ENCODE measurements at places on chromosomes 16 and 17. TPM values are rescaled to one million over a fixed set of nuclear protein-coding genes. Genes with fewer than 3 reads are reported as not detected.

MPP3 gene
- not detected for total RNA-seq

GRCh38 chr17:45441526-45442310 is 9.0 kb upstream of the ARHGAP27 start:
- H3K4me3 ChIP-seq, result no peak overlapping the region
- peaks cover 9% of the 10 kb centered on the region for H3K4me1 ChIP-seq
- H3K27me3 ChIP-seq, result no peaks in the 10 kb centered on the region
- peaks cover 5% of the 10 kb centered on the region for H3K36me3 ChIP-seq
- no peak for DNase-seq

KRT17 gene
- total RNA-seq, result not detected

DNA sequence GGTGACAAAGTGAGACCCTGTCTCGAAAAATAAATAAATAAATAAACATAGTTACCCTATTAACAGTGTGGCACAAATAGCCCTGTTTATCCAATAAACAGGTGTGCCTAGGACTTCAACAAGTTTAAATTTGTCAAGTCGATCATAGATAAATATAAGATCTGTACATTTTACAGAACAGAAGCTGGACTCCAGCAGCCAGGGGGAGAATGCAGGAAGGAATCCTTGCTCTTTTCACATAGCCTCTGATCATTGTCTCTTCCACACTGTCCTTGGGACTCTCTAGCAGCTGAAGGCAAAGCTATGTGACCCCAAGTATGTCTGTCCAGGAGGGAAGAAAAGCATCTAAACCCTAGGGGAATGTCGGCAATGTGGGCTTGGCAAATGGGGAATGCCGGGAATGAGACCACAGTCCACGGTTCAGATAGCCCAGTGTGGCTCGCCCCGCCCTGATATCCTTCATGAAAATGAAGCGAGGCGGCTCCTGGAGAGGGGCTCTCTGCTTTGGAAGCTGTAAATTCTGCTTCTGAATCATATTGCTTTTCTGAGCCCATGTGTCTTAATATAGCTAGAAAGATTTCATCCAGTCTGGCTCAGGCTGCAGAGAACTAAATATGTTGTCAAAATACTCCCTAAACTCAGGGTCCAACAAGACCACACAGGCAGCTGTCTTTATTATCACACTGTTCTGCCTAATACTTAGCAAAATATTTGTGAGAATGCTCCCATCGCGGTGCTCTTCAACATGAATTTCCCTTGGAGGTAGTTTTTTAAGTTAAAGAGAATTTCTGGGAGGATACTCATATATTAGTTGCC is 24.9 kb upstream of the GRB2 start:
- DNase-seq, result no peak
- no peak overlapping the region for H3K4me3 ChIP-seq
- no peaks in the 10 kb centered on the region for H3K27me3 ChIP-seq
- H3K36me3 ChIP-seq, result no peaks in the 10 kb centered on the region
- peaks cover 15% of the 10 kb centered on the region for H3K4me1 ChIP-seq

DNA sequence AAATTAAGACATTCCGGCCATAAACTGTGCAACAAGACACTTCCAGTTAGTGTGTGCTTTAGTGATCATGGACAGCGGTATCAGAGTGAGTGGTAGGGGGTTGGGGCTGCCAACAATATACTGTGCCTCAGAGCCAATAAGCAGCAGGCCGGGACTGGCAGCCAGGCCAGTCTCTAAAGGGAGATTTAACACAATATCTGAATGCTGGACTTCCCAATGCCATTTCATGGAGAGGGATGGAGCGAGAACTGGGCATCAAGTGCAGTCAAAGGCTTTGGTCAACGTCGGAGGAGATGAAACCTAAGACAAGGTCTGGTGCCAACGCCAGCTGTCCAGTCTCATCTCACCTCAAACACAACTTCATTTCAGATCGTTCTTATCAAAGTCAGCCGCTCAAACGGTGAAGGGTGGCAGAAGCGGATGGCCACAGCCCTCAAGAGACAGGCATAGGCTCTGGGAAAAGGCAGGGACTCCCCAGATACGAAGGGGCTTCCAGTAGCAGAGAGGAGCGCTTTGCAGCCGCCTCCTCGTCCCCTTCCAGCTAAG is 935 bp downstream of the USP32 start:
- H3K36me3 ChIP-seq, result no peaks in the 10 kb centered on the region
- peak; percentile 8 for DNase-seq
- peaks cover 22% of the 10 kb centered on the region for H3K4me1 ChIP-seq
- H3K4me3 ChIP-seq, result peak overlapping the region; percentile 67
- peak overlapping the region; percentile 84 for H3K27ac ChIP-seq

DNA sequence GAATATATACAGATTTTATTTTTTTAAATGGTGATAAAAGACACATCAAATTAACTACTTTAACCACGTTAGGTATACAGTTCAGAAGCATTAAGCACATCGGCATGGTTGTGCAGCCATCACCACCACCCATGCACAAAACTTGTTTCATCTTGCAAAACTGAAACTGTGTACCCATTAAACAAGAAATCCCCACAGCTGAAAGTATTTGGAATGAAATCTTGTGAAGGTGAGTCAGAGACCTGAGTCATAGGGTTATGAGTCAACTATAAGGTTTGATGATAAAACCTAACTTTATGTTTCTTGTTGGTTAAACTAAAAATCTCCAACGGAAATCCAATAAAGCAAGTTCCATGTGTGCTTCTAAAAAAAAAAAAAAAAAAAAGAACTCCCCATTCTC is 561.6 kb upstream of the PSMD7 start:
- no peaks in the 10 kb centered on the region for H3K4me1 ChIP-seq
- no peak overlapping the region for H3K4me3 ChIP-seq
- DNase-seq, result no peak

DNA sequence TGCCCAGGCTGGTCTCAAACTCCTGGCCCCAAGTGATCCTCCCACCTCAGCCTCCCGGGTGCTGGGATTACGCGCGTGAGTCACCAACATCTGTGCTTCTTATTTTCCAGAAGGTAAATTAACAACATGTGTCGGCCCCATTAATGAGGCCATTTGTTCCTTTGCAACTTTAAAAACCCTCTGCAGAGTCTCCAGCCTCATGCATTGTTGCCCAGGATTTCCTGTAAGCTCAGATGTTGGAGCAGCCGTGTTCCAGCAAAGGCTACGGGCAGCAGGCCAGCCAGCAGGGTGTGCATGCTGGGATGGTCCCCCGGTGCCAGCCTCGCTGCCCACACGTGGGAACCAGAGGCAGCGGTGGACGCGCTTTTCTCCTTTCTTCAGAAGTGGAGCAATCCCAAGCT is 19.1 kb upstream of the HEXD start:
- H3K4me1 ChIP-seq, result peaks cover 14% of the 10 kb centered on the region
- H3K36me3 ChIP-seq, result peaks cover 4% of the 10 kb centered on the region
- no peak overlapping the region for H3K4me3 ChIP-seq
- no peak overlapping the region for H3K27ac ChIP-seq
- no peak for DNase-seq
